ENCODE measurements at places on chromosomes 1 and 21.

DNA sequence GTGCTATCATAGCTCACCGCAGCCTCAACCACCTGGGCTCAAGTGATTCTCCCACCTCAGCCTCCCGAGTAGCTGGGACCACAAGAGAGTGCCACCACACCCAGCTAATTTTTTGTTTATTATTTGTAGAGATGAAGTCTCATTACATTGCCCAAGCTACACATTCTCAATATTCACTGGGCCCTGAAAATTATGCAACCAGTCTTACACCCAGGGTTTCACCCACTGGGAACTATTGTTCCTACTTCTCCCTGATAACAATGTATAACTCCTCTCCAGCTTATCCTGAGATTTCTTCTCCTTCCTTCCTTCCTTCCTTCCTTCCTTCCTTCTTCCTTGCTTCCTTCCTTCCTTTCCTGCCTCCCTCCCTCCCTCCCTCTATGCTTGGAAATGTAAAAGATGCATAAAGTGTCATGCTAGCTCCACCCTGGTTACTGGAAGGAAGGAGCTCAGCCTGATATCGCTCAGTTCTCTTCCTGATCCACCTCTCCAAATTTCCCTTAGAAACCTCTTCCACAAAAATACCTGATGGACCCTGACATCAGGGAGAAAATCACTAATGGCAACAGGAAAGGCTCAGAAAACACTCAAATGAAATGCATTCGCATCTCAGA, 11.2 kb upstream of the VSIG8 start:
- DNase-seq = no peak

DNA sequence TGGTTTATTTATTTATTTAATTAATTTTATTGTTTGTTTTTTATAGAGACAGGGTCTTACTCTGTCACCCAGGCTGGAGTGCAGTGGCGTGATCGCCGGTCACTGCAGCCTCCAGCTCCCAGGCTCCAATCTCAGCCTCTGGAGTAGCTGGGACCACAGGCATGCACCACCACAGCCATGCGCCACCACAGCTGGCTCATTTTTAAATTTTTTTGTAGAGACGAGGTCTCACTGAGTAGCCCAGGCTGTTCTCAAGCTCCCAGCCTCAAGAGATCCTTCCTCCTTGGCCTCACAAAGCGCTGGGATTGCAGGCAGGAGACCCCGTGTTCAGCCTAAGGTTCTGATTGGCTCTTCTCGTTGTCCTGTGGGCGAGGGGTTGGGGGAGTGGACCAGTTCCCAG, 22.1 kb downstream of the UMODL1 start:
- DNase-seq = no peak

- DNase-seq = no peak
These were observed 9.1 kb downstream of the SYT2 start for GRCh38 chr1:202701200-202701599.

DNA sequence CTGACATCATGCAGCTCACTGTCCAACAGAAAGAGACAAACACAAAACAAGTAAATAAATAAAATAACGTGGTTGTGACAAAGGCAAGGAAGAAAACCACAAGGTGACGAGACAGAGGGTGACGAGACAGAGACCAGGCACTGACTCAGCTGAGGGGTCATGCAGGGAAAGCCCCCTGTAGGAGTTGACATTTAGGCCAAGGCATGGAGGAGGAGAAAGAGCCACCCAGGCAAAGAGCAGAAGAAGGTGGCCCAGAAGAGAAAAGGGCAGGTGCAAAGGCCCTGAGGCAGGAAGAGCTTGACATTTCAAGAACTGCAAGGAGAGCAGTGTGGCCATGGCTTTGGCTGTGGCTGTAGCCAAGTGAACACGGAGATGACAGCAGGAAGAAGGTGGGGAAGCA, 65.1 kb upstream of the ID3 start:
- DNase-seq = no peak

All from amniotic epithelial cell (primary cell).